ENCODE measurements at places on chromosomes 3 and 15. TPM values are rescaled to one million over a fixed set of nuclear protein-coding genes. Genes with fewer than 3 reads are reported as not detected.

DNA sequence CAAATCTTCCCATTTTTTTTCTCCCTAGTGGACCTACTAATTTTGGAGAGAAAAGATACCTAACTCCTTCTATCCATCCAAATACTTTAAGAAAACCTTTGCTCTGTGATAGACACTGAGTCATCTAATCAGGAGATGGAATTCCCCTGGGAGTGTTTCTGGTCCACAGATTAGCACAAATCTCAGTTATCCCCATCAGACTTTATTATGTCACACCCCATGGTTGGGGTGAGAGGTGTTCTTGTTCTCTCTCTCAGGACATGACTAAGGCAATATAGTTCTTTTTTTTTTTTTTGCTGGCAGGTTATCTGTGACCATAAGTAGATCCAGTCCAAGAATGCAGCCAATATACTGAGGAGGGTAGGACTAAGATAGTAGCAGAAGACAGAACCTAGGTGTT is 15.8 kb downstream of the SLC9A9 start:
- H3K27ac ChIP-seq: peak overlapping the region; percentile 62
- H3K27me3 ChIP-seq: no peaks in the 10 kb centered on the region
- peaks cover 36% of the 10 kb centered on the region for H3K4me1 ChIP-seq
- DNase-seq: peak; percentile 65
- peak overlapping the region; percentile 72 for H3K4me3 ChIP-seq

DNA sequence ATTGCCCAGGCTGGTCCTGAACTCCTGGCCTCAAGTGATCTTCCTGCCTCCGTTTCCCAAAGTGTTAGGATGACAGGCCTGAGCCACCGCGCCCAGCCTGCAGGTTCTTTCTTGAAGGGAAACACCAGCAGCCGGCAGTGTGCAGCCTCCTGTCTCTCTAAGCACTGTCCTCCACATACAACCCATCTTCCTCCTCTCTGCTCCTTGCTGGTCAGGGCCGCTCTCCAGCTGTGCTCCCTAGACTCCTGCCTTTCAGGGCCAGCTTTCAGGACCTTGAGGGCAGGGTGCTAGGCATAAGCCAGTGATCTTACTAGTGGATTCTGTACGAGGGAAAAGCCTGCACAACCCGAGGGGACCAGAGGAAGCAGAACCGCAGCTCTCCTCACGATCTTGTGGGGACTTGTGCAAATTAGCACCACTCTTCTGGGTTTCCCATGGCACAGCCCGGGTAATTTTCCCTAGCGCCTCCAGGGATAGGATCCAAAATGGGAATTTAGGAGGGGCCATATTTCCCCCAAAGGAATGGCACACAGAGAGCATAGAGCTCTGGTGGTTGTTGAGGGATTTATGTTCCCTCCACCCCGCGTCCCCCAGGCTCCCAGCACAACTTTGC is 18.2 kb upstream of the CORO2B start:
- no peak overlapping the region for H3K27ac ChIP-seq
- peaks cover 22% of the 10 kb centered on the region for H3K4me1 ChIP-seq
- peaks cover 56% of the 10 kb centered on the region for H3K27me3 ChIP-seq
- H3K36me3 ChIP-seq: no peaks in the 10 kb centered on the region
- H3K4me3 ChIP-seq: peak overlapping the region; percentile 55

Gene IL17RB
- total RNA-seq: 1.2 TPM

Gene MPI
- 46.8 TPM for total RNA-seq

DNA sequence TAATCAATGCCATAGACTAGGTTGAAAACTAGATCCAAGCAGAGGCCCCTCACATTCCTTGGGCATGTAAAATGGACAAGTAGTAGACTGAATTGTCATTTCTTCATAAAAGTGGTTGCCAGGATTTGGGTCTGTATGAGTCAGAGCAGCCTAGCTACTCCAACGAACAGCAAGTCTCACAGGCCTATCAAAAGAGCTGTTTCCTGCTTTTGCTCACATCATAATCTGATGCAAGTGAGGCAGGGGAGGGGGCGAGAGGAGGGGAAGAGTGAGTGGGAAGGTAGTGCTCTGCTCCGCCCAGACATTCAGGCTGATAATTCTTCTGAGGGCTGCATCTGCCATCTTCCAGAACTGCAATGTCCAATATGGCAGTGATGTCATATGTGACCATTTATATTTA is 228.9 kb upstream of the PRICKLE2 start:
- DNase-seq: no peak
- no peaks in the 10 kb centered on the region for H3K4me1 ChIP-seq
- no peaks in the 10 kb centered on the region for H3K36me3 ChIP-seq
- H3K4me3 ChIP-seq: no peak overlapping the region
- peaks cover 9% of the 10 kb centered on the region for H3K27me3 ChIP-seq

Gene ZDHHC23
- 0.52 TPM for total RNA-seq

- no peak overlapping the region for H3K4me3 ChIP-seq
- no peak for DNase-seq
- no peaks in the 10 kb centered on the region for H3K4me1 ChIP-seq
Observed at GRCh38 chr3:52649461-52650210, 36.1 kb downstream of the PBRM1 start.

Gene HMG20A
- 46.5 TPM for total RNA-seq

- no peak overlapping the region for H3K4me3 ChIP-seq
- H3K36me3 ChIP-seq: no peaks in the 10 kb centered on the region
- peaks cover 36% of the 10 kb centered on the region for H3K4me1 ChIP-seq
- peak overlapping the region; percentile 9 for H3K27ac ChIP-seq
- no peak for DNase-seq
- no peaks in the 10 kb centered on the region for H3K27me3 ChIP-seq
Observed at GRCh38 chr15:72515591-72516389, 41.7 kb downstream of the ARIH1 start.

GRCh38 chr3:41684797-41685735 is 276.8 kb downstream of the ULK4 start:
- no peak overlapping the region for H3K4me3 ChIP-seq
- DNase-seq: no peak
- no peak overlapping the region for H3K27ac ChIP-seq
- H3K36me3 ChIP-seq: peaks cover 6% of the 10 kb centered on the region

Gene TGM4
- total RNA-seq: not detected

Gene CERS3
- 0.22 TPM for total RNA-seq

Gene PRR23E
- total RNA-seq: not detected

DNA sequence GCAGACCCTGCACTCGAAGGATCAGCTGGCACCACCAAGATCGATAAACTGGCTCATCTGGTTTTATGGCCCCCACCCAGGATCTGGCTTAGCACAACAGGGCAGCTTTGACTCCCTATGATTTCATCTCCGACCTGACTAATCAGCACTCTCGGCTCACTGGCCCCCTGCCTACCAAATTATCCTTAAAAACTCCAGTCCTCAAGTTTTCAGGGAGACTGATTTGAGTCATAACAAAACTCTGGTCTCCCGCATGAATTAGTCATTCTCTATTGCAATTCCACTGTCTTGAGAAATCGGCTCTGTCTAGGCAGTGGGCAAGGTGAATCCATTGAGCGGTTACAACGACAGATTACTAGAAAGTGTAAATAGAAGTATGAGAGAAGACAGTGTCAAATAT is 521.9 kb upstream of the RGMA start:
- no peaks in the 10 kb centered on the region for H3K4me1 ChIP-seq
- H3K27me3 ChIP-seq: peaks cover 57% of the 10 kb centered on the region
- no peak for DNase-seq
- H3K36me3 ChIP-seq: no peaks in the 10 kb centered on the region

DNA sequence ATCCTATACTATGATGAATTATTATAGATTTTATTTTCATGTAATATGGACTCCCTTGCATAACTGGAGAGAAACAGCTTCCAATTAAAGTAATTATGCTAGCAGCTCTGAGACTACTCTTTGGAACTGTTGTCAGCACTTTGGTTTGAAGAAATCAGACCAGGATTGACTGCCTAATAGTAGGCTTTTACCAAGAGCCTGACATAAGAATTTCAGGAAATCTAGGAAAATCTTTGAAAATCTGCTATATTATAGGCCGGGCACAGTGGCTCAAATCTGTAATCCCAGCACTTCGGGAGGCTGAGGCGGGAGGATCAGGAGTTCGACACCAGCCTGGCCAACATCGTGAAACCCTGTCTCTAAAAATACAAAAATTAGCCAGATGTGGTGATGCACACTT is 62.9 kb downstream of the ZNF609 start:
- H3K4me1 ChIP-seq: peaks cover 37% of the 10 kb centered on the region
- no peak for DNase-seq

Gene KAT2B
- total RNA-seq: 78.4 TPM

- H3K36me3 ChIP-seq: no peaks in the 10 kb centered on the region
- H3K27me3 ChIP-seq: peaks cover 2% of the 10 kb centered on the region
- DNase-seq: no peak
- no peak overlapping the region for H3K4me3 ChIP-seq
Observed at GRCh38 chr3:139062918-139063317, 18.2 kb upstream of the PRR23C start.
